ENCODE measurements at places on chromosomes 16 and 17. TPM values are rescaled to one million over a fixed set of nuclear protein-coding genes. Genes with fewer than 3 reads are reported as not detected.

The TAOK2 gene
- 126 TPM for total RNA-seq

The SMIM36 gene
- total RNA-seq: 9.5 TPM

The CLDN6 gene
- total RNA-seq: 0.55 TPM

The CD300LG gene
- 53.9 TPM for total RNA-seq

The ZSWIM7 gene
- total RNA-seq: 17.0 TPM

The SSTR5 gene
- total RNA-seq: 0.31 TPM

The SMG6 gene
- 80.6 TPM for total RNA-seq

All from testis (tissue), 5 donors.